Activated naive CD8-positive, alpha-beta T cell treated with anti-CD3 and anti-CD28 coated beads, Interleukin-2, amount 10 ng/mL, durations not matched to agents 7 days and 5 days (primary cell): ENCODE measurements at places on chromosomes 12 and 14. TPM values are rescaled to one million over a fixed set of nuclear protein-coding genes. Genes with fewer than 3 reads are reported as not detected.

DNA sequence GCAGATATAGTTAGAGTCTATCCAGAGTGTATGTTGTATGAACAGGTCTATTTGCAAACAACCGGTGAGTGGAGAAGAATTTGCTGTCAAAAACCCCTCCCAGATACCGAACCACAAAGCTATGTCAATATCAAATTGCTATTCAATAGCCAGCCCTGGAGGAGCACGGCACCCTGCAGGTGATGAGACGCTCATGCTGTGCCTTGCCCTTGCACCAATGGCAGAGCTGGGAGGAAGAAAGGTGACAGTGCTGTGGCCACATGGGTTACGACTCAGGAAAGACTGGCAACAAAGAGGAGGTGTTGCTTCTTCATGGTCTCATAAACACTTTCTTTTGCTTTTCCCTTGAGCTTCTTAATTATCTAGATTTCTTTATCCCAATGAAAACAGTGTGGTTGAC lies 55.7 kb downstream of the PAX9 start:
- DNase-seq: no peak
- no peak overlapping the region for H3K4me3 ChIP-seq

WNK1 gene
- 204 TPM for total RNA-seq

DNA sequence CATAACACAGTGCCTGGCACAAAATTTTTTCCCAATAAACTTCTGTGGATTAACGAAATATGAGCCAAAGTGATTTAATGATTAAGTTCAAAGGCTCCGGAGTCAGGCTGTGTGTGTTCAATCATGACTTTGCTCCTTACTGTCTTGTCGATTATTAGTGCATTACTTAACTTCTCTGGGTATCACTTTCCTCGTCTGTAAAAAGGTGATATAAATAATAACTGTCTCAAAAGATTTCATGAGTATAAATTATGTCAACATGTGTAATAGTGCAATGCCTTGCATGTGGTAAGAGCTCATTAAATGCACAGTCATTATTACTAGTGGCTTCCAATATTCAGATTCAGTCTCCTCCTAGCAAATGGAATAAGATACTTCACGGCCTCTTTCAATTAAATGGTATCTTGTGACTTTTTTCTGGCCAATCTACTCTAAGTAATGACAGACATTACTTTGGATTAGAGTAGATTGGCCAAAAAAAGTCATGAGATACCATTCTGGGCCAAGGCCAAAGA lies 6.8 kb upstream of the IFNG start:
- H3K4me1 ChIP-seq: peaks cover 14% of the 10 kb centered on the region
- no peak overlapping the region for H3K27ac ChIP-seq
- H3K4me3 ChIP-seq: no peak overlapping the region
- no peak for DNase-seq

DNA sequence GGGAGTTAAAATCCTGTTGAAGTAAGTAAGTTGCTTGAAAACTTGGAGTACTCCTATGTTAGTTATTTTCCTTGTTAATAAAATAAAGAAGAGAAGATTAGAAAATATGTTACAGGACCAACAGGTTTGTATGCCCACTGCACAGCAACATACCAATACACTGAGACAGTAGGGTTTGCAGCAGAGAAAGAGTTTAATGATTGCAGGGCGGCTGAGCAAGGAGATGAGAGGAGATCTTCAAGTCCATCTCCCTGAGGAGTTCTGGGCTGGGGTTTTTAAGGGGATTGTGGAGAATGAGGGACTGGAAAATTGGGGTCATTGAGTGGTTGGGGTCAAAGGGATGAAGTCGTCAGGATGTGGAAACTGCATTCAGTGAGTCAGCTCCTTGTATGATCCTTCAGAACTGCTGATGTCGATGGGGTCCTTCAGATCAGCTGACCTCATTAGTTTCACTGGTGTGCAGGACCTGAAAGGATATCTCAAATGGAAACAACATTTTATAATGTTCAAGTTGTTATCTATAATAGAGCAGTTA lies 4.3 kb upstream of the HSD17B6 start:
- H3K36me3 ChIP-seq: peaks cover 4% of the 10 kb centered on the region
- H3K4me3 ChIP-seq: no peak overlapping the region
- no peak overlapping the region for H3K27ac ChIP-seq
- DNase-seq: no peak
- H3K27me3 ChIP-seq: peaks cover 9% of the 10 kb centered on the region

- peaks cover 16% of the 10 kb centered on the region for H3K36me3 ChIP-seq
- H3K27ac ChIP-seq: peak overlapping the region; percentile 91
- DNase-seq: no peak
These were observed 1.0 kb downstream of the SOCS4 start for GRCh38 chr14:55028066-55028465.

TAS2R42 gene
- total RNA-seq: not detected

DNA sequence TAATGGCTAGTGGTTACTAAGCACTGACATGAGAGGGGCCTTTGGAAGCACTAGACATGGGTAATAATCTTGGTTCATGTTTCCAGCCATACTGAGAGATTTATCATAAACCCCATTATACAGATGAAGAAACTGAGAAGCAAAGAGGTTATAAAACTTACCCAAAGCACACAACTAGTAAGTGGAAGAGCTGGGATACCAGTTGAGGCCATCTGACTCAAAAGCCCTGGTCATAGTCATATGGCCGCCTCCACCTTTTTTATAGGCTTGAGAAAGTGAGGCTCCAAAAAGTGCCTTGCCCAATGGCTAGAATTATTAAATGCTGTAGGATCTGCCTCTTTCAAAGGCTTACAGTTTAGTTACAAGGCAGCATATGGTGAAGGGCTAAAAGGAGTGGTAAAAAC lies 944 bp downstream of the TXNRD1 start:
- H3K27me3 ChIP-seq: peaks cover 7% of the 10 kb centered on the region
- peak overlapping the region; percentile 76 for H3K4me3 ChIP-seq
- H3K4me1 ChIP-seq: peaks cover 24% of the 10 kb centered on the region
- H3K27ac ChIP-seq: peak overlapping the region; percentile 81

TEDC1 gene
- 43.3 TPM for total RNA-seq

GRCh38 chr12:41100572-41100971 lies 87.5 kb upstream of the PDZRN4 start:
- H3K27ac ChIP-seq: no peak overlapping the region
- no peaks in the 10 kb centered on the region for H3K4me1 ChIP-seq
- no peak for DNase-seq
- H3K4me3 ChIP-seq: no peak overlapping the region
- H3K27me3 ChIP-seq: no peaks in the 10 kb centered on the region

ARHGDIB gene
- 1,212 TPM for total RNA-seq

DNA sequence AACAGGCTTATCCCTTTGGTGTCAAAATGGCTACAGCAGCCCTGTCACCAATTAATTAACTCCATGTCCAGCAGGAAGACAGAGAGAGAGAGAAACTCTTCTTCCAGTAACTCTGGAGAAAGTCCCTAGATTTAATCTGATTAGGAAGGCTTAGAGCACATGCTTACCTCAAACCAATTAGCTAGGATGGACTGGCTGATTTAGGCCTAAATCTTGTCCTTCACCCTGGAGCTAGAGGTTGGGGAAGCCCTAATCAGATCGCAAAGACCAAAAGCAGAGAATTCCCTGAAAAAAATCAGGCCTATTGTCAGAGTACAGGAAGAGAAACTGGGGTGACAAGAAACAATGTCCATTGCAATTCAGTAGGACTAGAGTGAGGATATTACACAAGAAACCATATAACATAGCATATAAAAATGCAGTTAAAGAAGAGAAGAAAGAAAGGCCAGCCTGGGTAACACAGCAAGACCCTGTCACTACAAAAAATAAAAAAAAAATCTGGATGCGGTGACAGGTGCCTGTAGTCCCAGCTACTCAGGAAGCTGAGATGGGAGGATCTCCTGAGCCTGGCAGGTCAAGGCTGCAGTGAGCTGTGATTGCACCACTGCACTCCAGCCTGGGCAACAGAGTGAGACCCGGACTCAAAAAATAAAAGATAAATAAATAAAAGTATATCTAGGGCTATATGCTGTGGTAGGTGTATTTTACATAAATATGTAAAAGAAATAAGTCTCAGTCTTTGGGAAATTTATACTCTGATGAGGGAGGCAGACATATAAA lies 34.9 kb upstream of the TUBA1A start:
- H3K27me3 ChIP-seq: peaks cover 2% of the 10 kb centered on the region
- no peaks in the 10 kb centered on the region for H3K36me3 ChIP-seq
- H3K27ac ChIP-seq: no peak overlapping the region
- no peak for DNase-seq
- H3K4me3 ChIP-seq: no peak overlapping the region
- H3K4me1 ChIP-seq: peaks cover 2% of the 10 kb centered on the region

DNA sequence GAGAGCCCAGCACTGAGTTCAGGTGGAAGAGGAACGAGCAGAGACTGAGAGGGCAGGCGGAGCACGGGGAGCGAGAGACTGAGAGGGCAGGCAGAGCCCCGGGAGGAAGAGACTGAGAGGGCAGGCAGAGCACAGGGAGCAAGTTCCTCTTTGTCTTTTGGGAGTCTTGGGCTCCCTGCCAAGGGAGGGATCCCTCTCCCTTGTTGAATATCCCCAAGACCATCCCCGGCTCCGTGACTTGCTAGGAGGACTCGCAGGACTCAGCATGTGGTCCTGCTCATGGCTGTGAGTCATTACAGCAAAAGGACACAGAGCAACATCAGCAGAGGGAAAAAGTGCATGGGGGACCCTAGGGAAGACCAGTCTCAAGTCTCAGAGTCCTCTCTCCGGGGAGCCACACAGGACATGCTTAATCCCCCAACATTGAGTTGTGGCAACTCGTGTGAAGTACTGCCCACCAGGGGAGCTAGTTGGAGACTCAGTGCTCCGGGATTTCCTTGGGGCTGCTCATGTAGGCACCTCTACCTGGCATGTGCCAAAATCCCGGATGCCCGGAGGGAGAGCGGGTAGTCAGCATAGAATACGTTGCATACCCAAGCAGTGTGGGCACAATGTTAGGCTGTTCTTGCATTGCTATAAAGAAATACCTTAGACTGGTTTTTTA lies 81.0 kb downstream of the CCDC92 start:
- no peak for DNase-seq
- peaks cover 2% of the 10 kb centered on the region for H3K27me3 ChIP-seq
- H3K27ac ChIP-seq: no peak overlapping the region
- no peaks in the 10 kb centered on the region for H3K36me3 ChIP-seq
- no peak overlapping the region for H3K4me3 ChIP-seq

CCDC38 gene
- total RNA-seq: not detected

DNA sequence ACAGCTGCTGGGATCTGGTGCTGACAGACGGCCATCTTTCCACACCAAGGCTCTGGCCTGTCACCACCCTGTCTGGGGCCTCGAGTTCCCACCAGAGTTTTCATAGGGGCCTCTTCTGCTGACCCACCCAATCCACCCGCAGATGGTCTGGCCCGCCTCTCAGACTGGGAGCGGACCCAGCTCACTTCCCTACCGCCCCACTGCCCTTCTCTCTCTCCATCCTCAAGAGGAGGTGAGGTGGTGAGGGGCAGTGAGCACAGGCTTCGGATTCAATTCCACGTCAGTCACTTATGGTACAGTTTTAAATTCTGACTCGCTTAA lies 12.3 kb upstream of the RPS6KL1 start:
- H3K27ac ChIP-seq: no peak overlapping the region
- no peaks in the 10 kb centered on the region for H3K36me3 ChIP-seq
- peaks cover 15% of the 10 kb centered on the region for H3K27me3 ChIP-seq
- H3K4me3 ChIP-seq: no peak overlapping the region
- peaks cover 21% of the 10 kb centered on the region for H3K4me1 ChIP-seq
- no peak for DNase-seq

- no peaks in the 10 kb centered on the region for H3K36me3 ChIP-seq
- DNase-seq: no peak
- no peak within 1 kb of the TSS for H3K27ac ChIP-seq
- H3K4me1 ChIP-seq: peaks cover 3% of the 10 kb centered on the region
- peaks cover 11% of the 10 kb centered on the region for H3K27me3 ChIP-seq
These were observed at the start of gene C14orf39 for GRCh38 chr14:60485598-60486251. Gene C14orf39 (minus strand): TSS chr14:60486063. CDS start chr14:60485078, 985 bp downstream.

DNA sequence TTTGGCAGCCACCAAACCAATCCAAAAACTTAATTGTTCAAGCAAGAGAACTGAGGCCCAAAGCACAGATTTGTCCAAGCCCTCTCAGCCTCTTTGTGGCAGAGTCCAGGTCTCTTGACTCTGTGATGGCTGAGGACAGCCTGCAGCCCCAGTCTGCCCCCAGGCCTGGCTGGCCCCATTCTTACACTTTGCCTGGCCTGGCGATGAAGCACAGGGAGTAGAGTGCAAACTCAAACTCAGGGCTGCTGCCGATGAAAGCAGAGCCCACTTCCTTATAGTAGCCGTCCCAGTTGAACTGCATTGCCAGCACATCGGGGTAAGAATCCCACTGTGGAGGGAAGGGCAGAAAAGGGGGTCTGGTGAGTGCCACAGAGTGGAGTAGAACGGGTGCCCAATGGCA lies 5.6 kb upstream of the RPAP3 start:
- H3K4me3 ChIP-seq: no peak overlapping the region
- H3K27me3 ChIP-seq: no peaks in the 10 kb centered on the region
- H3K36me3 ChIP-seq: peaks cover 2% of the 10 kb centered on the region
- no peak for DNase-seq
- no peak overlapping the region for H3K27ac ChIP-seq
- H3K4me1 ChIP-seq: peaks cover 34% of the 10 kb centered on the region

DNA sequence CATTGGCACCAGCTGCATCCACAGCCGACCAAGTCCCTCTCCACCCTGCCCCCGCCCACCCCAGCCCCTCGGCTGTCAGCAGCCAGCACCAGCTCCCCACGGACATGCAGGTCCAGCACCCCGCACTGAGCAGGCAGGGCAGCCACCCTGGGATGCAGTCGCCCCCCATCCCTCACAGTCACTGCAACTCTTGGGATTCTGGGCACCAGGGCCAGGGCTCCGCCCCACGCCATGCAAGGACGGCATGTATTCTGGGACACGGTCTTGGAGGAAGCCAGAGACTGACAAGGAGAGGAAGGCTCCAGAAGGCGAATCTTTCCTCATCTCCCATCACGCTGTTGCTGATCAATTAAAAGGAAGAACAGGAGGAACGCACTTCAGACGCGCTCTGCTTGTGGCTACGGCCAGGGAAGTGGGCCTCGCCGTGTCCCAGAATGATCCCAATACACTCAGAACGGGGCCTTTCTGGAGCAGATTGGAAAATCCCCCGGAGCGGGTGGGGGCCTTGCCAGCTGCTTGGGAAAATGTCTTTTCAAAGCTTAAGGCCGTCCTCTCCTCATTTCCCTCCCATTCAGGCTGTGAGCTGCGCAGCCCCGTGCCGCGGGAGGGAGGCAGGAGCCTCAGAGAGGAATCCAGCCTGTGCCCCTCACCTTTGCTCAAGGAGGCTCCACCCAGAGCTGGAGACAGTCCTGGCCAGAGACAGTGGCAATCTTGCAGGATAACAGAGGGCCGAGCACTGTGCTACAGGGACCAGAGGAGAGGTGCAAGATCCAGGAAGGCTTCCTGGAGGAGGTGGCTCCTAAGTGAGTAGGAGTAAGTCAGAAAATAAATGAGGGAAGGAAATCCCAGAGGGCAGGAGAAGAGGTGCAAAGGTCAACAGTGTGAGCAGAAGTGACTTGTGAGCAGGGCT lies 54.1 kb upstream of the DIO3 start:
- H3K4me1 ChIP-seq: no peaks in the 10 kb centered on the region
- H3K36me3 ChIP-seq: no peaks in the 10 kb centered on the region
- H3K4me3 ChIP-seq: no peak overlapping the region
- peak; percentile 6 for DNase-seq
- H3K27me3 ChIP-seq: no peaks in the 10 kb centered on the region
